A673 (cell line): ENCODE measurements at places on chromosomes 12 and 14.
A peak's percentile ranks its signal among the peaks of the same experiment; 100 is the strongest.

GRCh38 chr14:104221636-104222369 lies 83.4 kb downstream of the KIF26A start:
- DNase-seq, result no peak

DNA sequence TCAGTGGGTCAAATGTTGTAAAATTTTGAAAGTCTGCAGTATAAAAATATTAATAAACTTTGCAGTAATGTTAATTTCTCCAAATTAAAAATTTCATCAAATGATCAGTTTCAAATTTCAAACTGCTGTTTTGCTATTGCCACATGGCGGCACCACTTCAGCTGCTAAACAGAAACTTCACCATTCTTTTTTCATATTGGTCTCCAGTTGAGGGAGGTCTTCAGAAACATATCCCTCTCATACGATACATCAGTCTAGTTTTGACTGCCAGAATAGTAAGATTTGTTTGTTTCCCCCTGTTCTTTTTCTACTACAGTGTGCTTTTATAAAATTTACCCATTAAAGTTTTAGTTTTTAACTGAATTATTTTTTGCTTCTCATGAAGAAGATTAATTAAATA lies 4.2 kb upstream of the TRHDE start:
- peak; percentile 69 for DNase-seq

DNA sequence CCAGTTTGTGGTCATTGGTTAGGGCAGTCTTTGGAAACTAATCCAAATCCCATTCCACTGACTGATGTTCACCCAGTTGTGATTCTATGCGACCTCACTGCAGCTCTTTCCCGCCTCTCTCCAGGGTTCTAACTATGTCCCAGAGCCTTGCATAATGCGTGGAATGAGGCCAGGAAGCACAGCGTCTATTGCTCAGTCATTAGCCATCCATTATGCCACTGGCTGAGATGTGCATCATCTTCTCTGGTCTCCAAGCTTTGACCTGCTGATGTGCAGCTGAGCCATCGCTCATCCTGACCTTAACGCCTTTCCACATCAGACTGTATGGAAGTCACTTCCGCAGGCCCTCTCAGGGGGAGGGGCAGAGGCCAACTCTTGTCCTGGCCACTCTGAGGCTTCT lies 115.4 kb upstream of the VRK1 start:
- DNase-seq, result peak; percentile 12

DNA sequence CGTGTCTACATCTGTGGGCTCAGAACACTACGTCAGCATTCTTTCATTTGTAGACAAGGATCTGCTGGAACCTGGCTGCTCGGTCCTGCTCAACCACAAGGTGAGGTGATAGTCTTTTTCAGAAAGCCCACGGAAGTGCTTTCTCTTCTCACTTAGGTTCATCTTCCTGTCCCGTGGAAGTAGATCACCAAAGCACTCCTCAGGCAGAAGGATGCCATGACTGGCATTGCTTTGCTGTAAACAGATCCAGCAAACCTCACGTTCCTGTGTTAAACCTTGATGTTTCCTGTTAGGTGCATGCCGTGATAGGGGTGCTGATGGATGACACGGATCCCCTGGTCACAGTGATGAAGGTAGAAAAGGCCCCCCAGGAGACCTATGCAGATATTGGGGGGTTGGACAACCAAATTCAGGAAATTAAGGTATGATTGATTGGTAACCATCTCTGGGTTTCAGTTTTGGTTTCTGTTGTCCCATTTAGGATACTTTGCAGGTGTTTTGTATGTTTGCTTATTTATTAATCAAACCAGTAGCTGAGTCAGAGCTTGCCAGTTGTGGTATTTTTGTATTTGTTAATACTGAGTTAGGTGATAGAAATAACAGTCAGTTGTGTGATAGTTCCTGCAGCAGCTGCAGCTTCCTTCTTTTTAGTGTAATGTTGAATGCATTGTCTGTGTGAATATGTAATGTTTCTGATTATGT lies 7.5 kb downstream of the PSMC1 start:
- no peak for DNase-seq

GRCh38 chr12:64746663-64747062 lies 12.5 kb downstream of the GNS start:
- DNase-seq, result no peak

- DNase-seq, result no peak
These were observed 745 bp downstream of the PCK2 start for GRCh38 chr14:24094841-24095270.

DNA sequence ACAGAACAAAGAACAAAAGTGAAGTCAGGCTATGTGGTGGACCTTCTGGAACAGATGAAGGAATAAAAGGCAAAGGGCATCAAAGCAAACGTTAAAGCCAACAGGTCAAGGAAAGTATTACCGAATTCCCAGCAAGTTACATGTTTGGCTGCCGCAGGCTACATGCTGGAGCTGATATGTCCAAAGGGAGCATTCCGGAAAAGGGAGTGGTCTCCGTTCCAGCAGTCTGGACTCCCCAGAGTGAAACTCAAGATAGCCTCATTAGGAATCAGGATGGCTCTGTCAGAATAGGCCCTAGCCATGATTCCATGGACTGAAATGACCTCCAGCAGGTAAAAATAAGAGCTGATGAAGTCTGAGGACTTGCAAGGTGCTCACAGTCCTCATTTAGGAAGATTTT lies 379.8 kb upstream of the PRICKLE1 start:
- no peak for DNase-seq
